ENCODE measurements at places on chromosomes 3 and 15. TPM values are rescaled to one million over a fixed set of nuclear protein-coding genes. Genes with fewer than 3 reads are reported as not detected.
A peak's percentile ranks its signal among the peaks of the same experiment; 100 is the strongest.

GRCh38 chr3:75985432-75985831, 200.1 kb upstream of the ZNF717 start:
- DNase-seq = no peak

GRCh38 chr3:145942052-145942451, 218.9 kb downstream of the PLOD2 start:
- DNase-seq = peak; percentile 35

DNA sequence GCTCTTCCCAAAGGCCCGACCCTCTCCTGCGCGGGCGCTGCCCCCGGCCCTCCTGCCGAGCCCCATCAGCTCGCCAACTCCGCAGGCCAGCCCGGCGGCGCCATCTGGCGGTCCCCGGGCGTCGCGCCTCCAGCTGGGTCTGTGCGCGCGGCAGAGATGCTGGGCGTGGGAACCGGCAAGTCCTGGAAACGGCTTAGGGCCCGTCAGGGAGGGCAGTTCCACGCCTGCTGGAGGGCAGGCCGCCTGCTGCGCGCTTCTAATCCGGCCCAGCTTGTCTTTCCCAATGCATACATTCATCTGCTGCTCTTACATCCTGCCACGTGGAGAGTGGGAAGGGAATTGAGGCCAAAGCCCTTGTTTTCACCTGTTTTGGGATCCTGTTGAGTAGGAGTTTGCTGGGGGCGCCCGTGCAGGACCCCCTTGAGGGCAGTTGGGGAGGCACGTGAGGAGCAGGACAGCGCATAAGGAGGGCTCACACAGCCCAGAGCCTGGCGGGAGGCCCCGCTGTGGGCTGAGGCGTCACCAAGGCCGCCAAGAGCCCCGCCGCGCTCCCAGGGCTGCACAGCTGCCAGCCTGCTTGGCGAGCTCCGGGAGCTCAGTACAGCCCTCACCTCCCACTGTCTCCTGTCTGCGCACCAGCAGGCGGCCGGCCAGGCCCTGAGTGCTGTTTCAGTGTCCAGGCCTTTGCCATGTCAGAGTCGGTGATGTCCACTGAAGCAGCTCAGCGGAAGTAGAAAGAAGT, 165.6 kb downstream of the NSMCE3 start:
- peak; percentile 57 for DNase-seq

GRCh38 chr3:100106094-100106493, 8.2 kb downstream of the FILIP1L start:
- DNase-seq = no peak

DNA sequence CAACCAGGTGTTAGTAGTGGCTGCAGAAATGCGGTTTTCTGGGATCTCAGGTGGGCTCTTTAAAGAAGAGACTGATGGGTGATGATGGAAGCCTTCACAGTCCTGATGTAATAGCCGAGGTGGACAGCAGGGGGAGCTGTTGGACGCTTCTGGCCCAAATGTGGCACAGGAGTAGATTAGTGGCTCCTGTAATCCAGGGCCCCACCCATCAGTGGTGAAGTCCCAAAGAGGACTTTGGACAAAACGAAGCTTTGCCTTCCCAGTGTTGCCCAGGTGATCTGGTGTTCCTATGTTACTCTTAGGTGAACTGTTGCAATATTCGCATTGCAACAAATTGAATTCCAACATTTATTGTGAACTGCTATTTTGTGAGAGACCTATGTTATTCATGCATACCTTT, 31.8 kb upstream of the MYZAP start:
- DNase-seq = peak; percentile 9

Gene PIERCE2
- total RNA-seq = 1.3 TPM

Gene SPINT1
- total RNA-seq = 0.34 TPM

GRCh38 chr3:79410136-79410535, 357.7 kb downstream of the ROBO1 start:
- DNase-seq = no peak

DNA sequence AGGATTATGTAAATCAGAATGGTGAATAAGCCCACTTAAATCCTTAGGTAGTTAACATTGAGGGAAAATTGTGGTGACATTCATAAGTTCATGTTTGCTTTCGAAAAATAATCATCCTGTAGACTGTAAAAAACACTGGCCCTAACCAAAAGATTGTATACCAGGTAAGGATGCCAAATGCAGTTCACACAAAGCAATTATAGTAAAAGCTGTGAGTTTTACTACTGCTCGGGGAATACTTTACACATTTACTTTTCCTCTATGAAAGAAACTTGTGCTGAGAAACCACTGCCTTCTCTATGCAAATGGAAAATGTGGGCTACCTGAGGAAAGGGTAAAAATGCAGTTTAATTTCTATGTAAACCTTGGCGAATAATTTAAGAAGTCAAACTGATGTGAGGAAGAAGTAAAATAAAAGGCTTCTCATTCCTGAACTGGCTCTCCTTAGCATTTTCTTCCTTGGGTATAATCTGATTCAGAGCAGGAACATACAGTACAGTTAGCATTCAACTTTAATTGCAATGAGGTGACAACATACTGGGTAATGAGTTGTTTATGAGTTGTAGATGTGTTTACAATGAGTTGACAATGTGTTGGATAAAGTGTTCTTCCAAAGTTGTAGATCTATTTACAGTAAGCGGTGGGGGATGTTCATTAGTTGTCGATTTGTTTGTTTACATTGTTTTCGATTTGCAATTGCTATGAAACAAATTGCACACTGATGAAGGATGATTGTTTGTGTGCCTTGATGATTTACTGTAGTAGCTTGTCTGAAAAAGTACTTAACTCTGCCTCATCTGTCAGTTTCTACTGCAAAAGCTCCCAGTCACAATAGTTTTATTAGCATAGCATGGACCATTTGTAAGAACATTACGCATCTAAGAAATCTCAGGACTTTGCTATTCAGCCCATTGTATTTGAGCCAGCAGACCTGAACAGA, 453.0 kb upstream of the DPH6 start:
- DNase-seq = no peak

- DNase-seq = peak; percentile 45
Observed at GRCh38 chr15:33994005-33994615, 25.8 kb downstream of the CHRM5 start.

Gene GPR149
- not detected for total RNA-seq

Gene CELF6
- 0.14 TPM for total RNA-seq

- DNase-seq = no peak
Observed at GRCh38 chr15:86653344-86654197, 573.9 kb downstream of the AGBL1 start.

GRCh38 chr15:67573194-67573593, 30.7 kb downstream of the MAP2K5 start:
- DNase-seq = no peak

DNA sequence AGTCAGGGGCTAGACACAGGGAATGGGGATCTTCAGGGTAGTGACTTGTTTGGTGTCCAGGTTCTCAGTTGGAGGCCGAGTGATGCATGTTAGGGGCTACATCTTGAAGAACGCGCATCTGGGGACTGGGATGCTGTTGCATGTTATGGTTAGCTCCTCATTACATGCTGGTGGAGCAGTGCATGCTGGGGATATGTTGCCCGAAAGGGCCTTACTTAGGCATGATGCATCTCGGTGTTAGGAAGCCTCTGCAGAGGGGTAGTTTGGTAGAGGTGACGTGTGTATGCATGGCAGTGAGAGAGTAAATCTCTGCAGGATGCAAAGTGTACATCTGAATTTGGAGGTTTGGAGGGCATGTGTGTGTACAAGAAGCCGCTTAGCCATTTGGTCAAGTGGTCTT, 2.4 kb downstream of the EIF4G1 start:
- no peak for DNase-seq

Gene MORC1
- not detected for total RNA-seq

Gene TXNRD3
- 8.0 TPM for total RNA-seq

- peak; percentile 72 for DNase-seq
Observed at GRCh38 chr3:115401298-115401697, 222.0 kb upstream of the GAP43 start.

Gene UROC1
- not detected for total RNA-seq

DNA sequence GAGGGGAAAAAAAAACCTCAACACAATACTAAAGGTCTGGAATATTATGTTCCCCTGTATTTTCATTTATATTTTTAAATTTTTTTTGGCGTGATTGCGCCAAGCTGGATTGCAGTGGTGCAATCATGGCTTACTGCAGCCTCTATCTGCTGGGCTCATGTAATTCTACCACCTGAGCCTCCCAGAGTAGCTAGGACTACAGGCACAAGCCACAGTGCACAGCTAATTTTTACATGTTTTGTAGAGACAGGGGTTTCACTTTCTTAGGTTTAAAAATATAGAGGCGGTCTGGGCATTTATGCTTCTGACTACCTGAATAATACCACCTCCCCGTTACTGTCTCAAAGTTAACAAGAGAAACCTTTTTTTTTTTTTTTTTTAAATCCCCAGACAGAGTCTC, 51.1 kb upstream of the MAP4 start:
- no peak for DNase-seq

Gene UNC13C
- total RNA-seq = not detected

- no peak for DNase-seq
Observed at GRCh38 chr3:126682009-126682408, 22.0 kb upstream of the CHCHD6 start.

Gene PFN2
- total RNA-seq = 408 TPM

GRCh38 chr15:64044300-64045100, 1.8 kb downstream of the DAPK2 start:
- DNase-seq = no peak

GRCh38 chr3:49238274-49239127, 38.5 kb downstream of the C3orf62 start:
- no peak for DNase-seq

GRCh38 chr3:6022621-6023020, 835.1 kb downstream of the EDEM1 start:
- no peak for DNase-seq

Gene ZNF619
- 4.7 TPM for total RNA-seq

- no peak for DNase-seq
Observed at GRCh38 chr3:10508619-10509260, 3.4 kb upstream of the ATP2B2 start.

DNA sequence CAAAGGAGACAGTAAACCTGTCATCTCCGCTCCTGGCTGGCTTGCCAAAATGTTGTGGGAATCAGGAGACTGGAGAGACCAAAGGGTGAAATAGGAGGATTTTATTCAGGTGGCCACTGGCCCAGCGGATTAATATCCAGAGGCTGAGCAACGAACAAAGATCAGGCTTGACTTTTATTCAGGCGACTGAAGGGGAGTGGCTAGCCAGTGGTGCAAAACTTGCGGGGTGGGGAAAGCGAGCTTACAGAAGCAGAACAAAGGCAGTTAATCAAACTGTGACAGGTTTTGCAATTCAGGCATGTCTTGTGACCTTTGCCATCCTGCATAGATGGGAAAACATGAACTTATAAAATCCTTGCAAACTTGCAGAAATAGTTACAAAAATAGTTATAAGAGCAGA, 19.8 kb upstream of the ACAD9 start:
- DNase-seq = no peak

GRCh38 chr3:10770981-10771380, 45.0 kb upstream of the SLC6A11 start:
- no peak for DNase-seq

Gene MORF4L1
- total RNA-seq = 346 TPM

DNA sequence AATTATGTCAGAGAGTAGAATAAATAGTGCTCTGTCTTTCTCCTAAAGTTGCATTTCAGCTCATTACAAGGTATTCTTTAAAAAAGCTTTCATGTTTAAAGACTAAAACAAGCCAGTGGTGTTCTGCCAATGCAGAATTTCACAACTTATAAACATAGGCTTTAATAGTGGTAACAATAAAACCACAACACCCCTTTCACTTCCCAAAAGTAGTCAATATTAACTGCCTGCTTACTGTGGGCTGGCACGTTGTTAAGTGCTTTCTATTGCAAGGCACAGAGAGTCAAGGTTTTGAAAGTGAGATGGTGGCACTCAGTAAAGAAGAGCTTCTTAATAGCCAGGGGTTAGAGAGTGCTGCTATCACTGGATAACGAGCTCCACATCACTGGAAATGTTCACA, 8.4 kb upstream of the RTP1 start:
- no peak for DNase-seq

GRCh38 chr3:45655906-45656305, 33.3 kb upstream of the SACM1L start:
- DNase-seq = no peak

GRCh38 chr3:134328846-134329245, 45.4 kb downstream of the AMOTL2 start:
- DNase-seq = no peak

DNA sequence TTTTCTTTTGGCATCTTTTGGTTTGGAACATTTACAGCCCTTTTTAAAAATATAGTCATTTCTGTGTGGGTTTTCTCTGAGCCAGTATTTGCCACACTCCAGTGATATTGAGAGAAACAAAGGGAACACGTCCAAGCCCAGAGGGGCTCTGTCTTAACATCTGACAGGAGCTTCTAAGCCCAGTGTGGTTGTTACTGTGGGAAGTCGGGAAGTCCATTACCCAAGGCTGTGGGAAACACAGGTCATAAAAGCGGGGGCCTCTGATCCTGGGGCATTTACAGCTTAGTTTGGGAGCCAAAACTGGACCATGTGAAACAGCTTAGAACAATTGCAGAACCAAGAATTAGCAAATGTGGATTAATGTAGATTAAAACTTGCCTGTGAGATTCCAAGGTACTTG, 123.0 kb downstream of the PTPRG start:
- DNase-seq = no peak

- DNase-seq = no peak
Observed at GRCh38 chr15:63371297-63371918, 10.2 kb downstream of the CA12 start.

- DNase-seq = peak; percentile 85
Observed at GRCh38 chr3:58271901-58272501, 34.0 kb upstream of the RPP14 start.

DNA sequence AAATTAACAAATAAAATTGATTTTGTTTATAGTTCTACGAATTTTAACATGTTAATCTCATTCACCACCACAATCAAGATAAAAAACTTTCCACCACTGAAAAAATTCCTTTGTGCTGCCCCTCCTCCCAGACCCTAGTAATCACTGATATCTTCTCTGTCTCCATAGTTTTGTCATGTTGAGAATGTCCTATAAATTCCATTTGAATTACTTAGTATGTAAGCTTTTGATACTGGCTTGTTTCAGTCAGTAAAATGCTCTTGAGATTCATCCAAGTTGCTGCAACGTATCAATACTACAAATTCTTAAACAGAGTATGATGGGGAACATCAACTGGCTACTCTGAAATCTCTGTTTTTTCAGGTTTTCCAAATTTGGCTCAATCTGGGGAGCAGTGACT, 129.6 kb downstream of the CTNNB1 start:
- peak; percentile 17 for DNase-seq

Gene FAM107A
- total RNA-seq = not detected

Gene MOBP
- not detected for total RNA-seq

DNA sequence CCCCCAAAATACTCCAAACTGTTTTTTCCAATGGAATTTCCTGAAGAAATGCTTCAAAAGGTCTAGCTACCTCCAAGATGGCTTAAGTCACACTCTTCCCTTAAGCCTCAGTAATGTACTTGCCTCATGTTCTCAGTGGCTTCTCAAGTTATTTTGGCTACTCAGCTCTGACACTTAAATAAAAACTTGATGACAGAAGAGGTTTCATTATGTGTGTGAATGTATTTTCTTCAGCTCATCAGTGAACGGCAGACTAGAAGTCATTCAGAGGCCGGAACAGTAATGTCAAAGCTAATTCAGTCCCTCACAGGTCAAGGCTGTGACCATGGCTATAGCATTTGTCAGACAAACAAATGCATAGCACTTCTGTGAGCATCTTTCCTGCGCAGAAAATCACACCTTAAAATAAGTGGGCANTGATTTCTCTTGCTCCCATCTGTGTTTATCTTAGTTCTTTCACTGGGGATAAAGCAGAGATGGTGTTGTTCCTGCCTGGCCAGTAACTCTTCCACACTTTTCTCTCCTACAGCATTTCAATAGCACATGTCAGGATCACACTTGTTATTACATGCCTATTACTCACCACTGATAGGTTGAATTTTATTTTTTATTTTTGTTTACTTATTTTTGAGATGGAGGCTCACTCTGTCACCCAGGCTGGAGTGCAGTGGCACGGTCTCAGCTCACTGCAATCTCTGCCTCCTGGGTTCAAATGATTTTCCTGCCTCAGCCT, 68.5 kb upstream of the PLCL2 start:
- DNase-seq = no peak

Data from HFFc6 (cell line).